ENCODE measurements at places on chromosomes 12 and 14.
A peak's percentile ranks its signal among the peaks of the same experiment; 100 is the strongest.

GRCh38 chr14:61749867-61750266, 12.4 kb upstream of the SNAPC1 start:
- DNase-seq, result no peak

DNA sequence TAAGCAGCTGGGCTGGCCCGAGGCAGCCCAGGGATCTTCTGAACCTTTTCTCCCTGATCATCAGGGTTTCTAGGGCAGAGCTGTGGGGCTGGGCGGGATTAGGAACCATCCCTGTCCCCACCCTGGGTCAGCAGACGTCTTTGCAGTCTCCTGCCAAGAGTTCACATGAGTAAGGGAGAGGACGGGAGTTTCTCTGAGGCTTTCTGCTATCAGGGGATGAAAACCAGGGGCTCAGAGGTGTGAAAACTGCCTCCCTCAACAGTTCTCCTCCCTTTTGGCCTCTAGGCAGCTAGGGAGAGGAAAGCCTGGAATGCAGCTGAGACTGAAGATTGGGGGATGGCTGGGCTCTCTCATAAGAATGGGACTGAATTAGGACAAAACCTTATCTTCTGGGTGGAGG, 7.9 kb downstream of the ZNF385A start:
- no peak for DNase-seq

DNA sequence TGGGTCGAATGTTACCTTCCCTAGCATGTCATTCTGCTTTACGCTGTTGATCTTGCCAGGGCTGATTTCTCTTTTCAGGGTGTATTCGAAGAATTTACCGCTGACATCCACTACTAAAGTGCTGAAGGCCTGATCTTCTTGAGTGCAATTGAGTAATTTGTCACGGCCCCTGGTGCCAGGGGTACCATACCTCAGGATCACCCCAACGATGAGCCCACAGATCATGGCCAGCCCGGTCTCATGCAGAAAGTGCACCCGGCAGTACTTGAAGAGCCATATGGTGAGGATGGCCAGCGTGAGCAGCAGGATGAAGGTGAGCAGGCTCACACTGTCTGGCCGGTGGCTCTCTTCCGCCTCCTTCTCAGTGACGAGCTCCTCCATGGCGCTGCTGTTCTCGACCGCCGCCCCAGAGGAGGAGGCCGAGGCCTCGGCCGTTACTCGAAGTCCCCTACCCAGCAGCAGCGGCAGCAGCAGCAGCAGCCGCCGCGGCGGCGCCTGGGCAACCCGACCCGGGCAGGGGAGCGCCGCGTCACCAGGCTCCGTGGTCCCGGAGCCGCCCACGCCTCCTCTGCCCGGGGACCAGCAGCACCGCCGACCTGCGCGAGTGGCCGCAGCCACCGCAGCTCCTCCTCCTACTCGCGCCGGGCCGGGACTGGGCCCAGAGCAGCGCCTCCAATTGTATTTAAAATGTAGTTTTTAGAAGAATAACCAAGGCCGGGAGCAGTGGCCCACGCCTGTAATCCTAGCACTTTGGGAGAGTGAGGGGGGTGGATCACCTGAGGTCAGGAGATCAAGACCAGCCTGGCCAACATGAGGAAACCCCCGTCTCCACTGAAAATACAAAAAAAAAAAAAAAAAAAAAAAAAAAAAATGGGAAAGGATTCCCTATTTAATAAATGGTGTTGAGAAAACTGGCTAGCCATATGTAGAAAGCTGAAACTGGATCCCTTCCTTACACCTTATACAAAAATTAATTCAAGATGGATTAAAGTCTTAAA, 58.5 kb upstream of the TMPO start:
- DNase-seq, result peak; percentile 36

- DNase-seq, result no peak
These were observed 352 bp downstream of the PHB2 start for GRCh38 chr12:6970096-6970527.

GRCh38 chr14:91186515-91187066, 57.9 kb downstream of the GPR68 start:
- no peak for DNase-seq

DNA sequence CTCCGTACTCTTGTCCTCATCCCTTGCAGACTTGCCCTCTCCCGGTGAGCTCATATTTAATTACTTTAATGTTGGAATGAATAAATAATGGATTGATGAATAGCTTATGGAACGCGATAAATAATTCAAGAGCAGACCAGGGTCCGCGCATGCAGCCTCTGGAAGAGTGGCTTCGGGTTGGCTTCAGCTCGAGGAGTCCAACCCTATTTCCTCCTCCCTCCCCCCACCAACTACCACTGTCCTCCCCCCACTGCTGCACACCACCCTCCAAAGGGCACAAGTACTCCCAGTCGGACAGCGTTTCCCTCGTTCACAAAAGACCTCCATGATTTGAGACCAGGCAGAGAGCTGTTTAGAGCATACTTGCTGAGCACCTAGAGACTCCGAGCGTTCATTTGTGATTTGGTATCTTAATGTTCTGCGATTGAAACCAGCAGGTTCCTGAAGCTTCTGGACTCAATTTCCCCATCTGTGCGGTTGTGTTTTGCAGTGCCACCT, 647 bp upstream of the SIX1 start:
- no peak for DNase-seq

Measured in activated CD4-positive, alpha-beta T cell treated with anti-CD3 and anti-CD28 coated beads, Interleukin-10, Interleukin-2, amounts not matched to agents 100 ng/mL and 50 ng/mL, durations not matched to agents 16 hours and 8 hours (primary cell).